ENCODE measurements at places on chromosomes 6 and 20.

DNA sequence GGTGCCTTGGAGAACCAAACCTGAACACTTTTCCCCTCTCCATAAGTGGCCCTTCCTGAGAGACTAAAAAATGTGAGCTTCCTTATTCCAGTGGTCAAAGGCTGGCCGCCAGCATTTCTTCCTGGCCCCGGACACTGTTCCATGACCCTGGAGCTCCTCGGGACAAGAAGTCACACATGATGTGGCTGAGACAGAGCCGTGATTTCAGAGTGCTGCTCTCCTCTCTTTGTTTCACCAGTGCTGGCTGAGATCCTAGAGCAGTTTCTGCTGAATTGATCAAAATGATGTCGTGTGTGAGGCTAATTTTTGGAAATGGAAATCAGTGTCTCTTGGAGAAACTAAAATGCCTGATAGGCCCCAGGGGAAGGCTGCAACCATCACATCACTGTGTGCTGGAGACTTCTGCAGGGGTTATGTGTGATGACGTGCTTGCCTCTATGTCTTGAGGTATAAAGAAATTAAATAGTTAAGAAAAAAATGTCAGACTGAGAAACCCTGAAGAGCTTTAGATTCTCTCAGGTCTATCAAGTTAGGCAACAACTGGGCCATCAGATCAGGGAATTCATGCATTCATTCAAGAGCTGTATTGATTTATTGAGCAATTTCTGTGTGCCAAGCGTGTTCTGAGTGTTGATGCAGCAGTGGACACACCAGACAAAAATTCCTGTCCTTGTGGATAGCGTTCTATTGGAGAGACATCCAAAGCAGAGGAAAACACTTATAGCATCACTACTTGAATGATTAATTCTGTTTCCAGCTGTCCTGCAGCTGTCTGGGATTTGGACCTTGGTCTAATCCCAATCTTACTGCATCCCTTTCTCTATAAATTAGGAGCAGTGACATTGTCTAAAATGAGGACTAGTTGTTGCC, 72.7 kb upstream of the CCN6 start:
- no peak for DNase-seq

GRCh38 chr6:134621858-134622257, 303.9 kb upstream of the SGK1 start:
- no peak for DNase-seq

DNA sequence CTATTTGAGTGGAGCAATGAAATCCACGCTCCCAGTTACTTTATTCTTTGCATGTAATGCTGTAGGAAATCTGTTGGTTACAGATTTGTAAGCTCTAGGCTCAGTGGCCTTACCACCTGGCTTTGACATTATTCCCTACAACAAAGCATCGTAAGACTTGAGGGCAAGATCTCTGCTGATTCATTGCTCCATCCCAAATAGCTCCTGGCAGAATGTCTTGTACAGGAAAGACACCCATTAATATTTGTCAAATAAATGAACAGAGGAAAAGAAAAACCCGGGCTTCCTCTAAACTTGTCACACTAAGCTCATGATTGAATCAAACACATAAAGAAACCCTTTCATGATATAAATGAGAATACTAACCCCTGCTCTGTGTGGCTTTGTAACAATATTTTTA, 357.5 kb upstream of the RNF217 start:
- DNase-seq = no peak

GRCh38 chr6:39221779-39222641, 7.3 kb downstream of the KCNK5 start:
- DNase-seq = no peak

GRCh38 chr20:46624946-46625345, 26.3 kb downstream of the SLC13A3 start:
- no peak for DNase-seq

DNA sequence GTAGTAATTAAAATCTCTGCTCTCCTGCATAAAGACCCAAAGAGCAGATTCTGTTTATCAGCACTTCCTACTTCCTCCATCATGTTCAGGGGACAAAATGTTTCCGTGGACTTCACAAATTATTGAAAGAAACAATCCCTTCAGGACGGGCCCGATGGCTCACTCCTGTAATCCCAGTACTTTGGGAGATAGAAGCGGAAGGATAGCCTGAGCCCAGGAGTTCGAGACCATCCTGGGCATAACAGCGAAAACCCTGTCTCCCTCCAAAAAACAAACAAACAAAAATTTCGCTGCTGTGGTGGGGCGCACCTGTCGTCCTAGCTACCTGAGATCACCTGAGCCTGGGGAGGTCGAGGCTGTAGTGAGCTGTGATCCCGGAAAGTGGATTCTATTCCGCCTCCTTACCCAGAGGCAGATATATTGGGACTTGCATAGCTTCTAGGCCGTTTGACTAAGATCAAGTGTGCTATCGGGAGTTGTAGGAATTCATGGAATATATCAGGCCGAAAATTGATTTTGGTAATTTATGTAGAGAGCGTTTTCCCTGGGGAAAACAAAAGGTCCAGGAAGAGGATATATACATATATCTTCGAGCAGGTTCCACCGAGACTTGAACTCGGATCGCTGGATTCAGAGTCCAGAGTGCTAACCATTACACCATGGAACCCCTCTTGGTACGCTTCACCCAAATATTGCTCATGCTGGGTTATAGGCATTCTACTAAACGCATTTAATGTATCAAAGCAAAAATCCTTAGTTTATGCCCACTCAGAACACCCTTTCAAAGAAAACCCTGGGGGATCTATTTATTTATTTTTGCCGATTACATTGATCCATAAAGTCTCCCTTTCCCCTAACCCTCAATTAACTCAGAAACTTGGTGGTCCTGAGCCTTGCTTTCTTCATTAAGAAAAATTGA, 74.5 kb upstream of the ZNF184 start:
- no peak for DNase-seq

DNA sequence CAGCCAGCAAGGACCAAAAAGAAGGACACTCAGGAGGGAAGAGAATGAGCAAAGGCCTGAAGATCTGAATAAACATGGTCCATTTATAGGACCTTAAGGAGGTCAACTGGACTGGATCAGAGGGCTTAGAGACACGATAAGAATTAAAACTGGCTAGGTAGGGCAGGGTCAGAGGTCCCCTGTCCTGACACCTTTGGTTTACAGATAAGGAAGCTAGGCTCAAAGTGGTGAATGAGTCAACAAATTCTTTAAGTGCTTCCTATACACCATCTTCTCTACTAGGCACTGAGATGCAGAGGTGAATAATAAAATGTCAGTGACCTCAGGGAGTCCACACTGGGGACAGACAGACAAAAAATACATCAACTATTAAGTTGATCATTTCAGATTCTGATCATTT, 70.3 kb downstream of the HIVEP2 start:
- no peak for DNase-seq

GRCh38 chr6:156451088-156451487, 326.1 kb upstream of the ARID1B start:
- DNase-seq = no peak

GRCh38 chr6:116106146-116106545, 5.5 kb downstream of the NT5DC1 start:
- DNase-seq = no peak

GRCh38 chr6:49284180-49284579, 178.9 kb downstream of the MMUT start:
- no peak for DNase-seq

DNA sequence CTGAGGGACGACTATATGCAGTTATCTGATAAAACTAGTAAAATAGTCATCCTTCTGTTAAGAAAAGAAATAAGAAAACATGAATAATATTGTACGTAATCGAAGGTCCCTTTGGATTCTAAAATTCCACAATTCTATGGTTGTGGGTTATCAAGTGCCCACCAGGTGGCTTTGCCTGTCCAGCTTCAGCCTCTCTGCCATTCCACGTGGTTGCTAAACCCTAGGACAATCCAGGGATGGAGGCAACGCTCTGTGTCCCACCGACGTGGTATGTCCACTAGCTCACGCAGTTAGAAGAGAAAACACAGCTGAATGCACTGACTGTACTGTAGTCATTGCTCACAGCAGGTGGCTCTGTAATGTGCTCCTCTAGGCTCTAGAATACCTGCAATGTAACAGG, 349.3 kb downstream of the FARS2 start:
- DNase-seq = no peak

- no peak for DNase-seq
Measured at GRCh38 chr6:111663692-111664564, 58.2 kb upstream of the TRAF3IP2 start.

GRCh38 chr20:57795977-57796560, 86.3 kb upstream of the PMEPA1 start:
- DNase-seq = no peak

DNA sequence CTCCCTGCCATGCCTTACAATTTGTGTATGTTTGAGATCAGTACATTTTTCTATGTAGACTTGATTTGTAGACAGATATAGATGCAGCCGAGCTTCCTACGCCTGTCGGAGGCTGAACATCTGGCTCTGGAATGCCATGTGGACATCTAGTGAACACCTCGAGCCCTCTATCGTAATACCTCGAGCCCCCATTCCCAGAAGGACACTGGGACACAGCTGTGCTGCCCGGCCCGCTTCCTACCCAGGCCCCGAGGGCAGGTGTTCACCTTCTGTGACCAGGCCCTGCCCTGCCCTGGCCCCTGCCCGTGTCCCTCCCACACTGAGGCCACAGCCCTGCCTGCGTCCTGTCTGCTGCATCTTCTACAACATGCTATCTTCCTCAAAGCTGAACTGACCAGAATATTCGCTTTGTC, 12.9 kb downstream of the RPS6KA2 start:
- no peak for DNase-seq

- no peak for DNase-seq
Measured at GRCh38 chr20:53810661-53811355, 217.2 kb upstream of the ZNF217 start.

DNA sequence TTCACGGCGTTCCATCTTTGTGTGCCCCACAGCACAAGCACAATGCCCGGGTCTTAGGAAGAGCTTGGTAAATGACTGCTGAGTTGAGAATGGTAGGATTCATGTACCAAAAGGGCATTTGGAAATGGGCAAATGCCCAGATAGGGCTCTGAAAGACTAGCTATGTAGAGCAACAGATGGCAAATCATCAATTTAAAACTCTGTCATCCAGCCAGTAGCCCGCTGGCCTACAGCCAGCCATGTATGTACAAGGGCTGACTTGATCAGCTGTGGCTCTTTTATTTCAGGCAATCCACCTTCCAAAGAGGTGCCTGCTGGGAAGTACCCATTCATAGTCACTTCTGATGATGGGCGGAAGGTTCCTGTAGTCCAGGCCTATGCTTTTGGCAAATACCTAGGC, 35.1 kb downstream of the NT5E start:
- no peak for DNase-seq

- DNase-seq = no peak
Measured at GRCh38 chr20:41308726-41309413, 8.7 kb downstream of the ZHX3 start.

- DNase-seq = no peak
Measured at GRCh38 chr6:7992002-7992815, 72.0 kb downstream of the BLOC1S5 start.

GRCh38 chr6:143621159-143621873, 56.4 kb upstream of the PHACTR2 start:
- no peak for DNase-seq

- no peak for DNase-seq
Measured at GRCh38 chr6:147065786-147066185, 138.4 kb upstream of the STXBP5 start.

- no peak for DNase-seq
Measured at GRCh38 chr20:40562031-40562430, 127.0 kb downstream of the MAFB start.

DNA sequence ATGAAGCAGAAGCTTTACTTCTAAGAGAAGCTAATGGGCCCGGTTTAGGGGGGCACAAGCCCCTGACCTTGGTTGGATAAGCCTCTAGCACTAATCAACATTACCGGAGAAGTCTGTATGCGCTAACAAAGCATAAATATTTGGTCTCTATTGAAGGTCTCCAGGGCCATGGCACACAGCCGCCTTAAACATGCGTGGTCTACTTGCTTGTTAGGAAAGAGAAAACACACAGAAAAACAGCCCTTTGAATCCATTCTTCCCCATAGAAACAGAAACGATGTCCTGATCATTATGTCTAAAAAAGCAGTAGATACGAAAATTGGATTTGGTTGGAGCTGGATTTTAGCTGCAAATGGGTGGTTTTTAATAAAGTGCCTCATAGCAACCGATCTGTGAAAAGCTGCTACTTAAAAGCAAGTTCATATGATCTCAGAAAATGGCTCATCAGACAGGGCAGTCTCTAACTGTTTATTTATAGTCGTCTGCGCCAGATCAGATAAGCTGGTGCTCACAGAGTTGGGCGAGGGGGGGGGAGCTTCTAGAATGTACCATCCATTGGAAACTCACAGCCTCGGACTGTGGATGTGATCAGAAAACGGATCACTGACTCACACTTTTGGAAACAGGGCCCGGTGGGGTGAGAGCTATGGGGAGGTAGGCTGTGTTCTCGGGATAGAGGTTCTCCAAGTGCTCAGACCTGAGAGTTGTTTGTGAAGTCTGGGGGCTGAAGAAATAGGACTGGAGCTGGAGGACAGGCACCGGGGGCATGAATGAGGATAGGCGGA, 35.3 kb upstream of the APCDD1L start:
- no peak for DNase-seq

DNA sequence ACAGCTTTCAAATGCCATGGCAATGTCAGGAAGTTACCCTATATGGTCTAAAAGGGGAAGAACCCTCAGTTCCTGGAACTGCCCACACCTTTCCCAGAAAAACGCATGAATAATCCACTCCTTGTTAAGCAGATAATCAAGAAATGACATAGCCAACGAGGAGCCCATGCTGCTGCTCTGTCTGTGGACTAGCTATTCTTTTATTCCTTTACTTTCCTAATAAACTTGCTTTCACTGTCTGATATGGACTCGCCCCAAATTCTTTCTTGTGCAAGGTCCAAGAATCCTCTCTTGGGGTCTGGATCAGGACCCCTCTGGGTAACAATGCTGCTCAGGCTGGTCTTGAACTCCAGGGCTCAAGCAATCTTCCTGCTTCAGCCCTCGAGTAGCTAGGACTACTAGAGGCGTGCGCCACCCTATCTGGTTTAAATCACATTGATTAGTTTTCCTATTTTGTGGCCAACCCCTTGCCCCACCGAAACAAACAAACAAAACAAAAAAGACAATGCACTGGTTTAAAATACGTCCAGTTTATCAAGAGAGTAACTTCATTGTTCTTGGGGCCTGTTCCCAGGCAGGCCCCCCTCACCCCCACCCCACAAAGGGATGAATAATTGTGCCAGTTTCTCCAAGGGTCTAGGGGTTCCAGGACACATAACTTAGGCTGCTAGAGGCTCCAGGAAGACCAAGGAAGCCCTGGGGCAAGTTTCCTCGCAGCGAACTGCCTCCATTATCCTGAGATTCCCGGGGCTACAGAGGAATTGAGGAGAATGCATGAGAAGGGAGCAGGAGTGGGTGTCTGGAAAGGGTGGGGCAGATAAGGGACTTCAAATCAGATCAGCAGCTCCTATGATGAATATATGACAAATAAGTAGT, 10.1 kb upstream of the AKAP12 start:
- DNase-seq = no peak

- no peak for DNase-seq
Measured at GRCh38 chr6:118122801-118123200, 215.7 kb downstream of the SLC35F1 start.

Data from stimulated activated CD8-positive, alpha-beta memory T cell treated with anti-CD3 and anti-CD28 coated beads, Interleukin-7, amount 100 ng/mL, for 1 hour (primary cell).